ENCODE measurements at places on chromosomes 6 and 20.

DNA sequence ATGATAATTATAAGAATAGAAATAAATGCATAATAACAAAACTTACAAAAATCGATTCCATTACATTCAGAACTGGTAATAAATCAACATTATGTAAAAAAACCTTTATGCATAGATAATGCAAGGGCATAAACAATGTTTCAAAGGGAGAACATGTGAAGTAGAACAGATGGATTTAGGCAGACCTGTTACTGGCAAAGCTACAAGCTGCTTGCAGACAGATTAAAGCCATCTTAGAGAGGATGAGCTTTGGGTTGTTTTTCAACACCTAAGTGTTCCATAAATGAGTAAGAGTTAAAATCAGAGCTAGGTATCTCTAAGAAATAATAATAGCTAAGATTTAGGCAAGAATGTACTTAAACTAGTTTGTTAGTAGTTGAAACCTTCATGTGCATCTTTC lies 37.2 kb downstream of the SNAP25 start:
- no peak for DNase-seq

GRCh38 chr6:3625149-3625979 lies 126.1 kb downstream of the PXDC1 start:
- no peak for DNase-seq

DNA sequence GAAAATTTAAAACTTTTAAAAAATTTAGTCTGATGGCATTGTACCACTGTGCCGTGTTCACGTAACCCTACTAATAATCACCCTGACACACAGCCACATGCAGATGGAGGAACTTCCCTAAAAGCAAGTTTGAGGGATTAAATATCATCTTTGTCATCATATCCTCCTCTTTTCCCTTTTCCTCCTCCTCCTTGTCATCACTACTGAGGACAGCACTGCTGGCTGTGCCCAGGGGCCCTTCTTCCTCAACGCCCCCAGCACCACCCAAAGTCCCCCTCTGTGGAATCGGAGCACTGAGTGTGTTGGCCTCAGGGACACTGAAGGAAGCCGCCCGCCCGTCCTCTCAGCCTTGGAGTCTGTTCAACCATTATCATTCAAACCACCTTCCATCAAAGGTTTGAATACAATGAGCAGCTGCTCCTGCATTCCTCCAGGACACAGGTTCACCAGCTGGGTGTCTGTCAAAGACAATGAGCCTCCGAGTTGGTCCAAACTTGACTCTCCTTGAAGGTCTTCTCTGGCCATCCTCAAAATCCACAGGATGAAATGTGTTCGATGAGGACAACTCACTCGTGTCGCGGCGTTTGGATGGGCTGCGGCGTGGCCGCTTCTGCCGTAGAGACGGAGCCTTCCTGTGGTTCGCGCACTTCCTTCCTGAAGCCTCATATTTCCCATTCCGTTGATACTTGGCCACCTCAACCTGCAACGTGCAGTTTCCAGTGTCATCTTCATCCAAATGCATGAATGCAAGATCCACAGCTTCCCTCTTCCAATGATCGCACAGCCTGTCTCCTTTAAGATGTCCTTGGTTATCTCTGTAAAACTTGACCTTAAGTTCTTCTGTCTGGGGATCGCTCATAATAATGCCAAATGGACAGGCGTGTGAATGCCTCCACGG lies 23.3 kb downstream of the NQO2 start:
- DNase-seq: no peak

GRCh38 chr6:121879149-121879548 lies 443.7 kb downstream of the GJA1 start:
- DNase-seq: no peak
